A549 treated with ZK216348 at 1 μM for 4 hours (cell line): ENCODE measurements at places on chromosomes 3 and 15. TPM values are rescaled to one million over a fixed set of nuclear protein-coding genes. Genes with fewer than 3 reads are reported as not detected.

Gene PXYLP1
- 9.7 to 16.1 TPM (median 13.1 TPM) in 5 replicates for total RNA-seq

Gene NCK1
- total RNA-seq, result 23.2 to 38.9 TPM (median 27.9 TPM) in 5 replicates

Gene SKOR1
- 0.05 to 0.08 TPM (median 0.06 TPM) in 4 of 5 replicates, not detected in the other for total RNA-seq

Gene MME
- not detected in 5 replicates for total RNA-seq

Gene CCRL2
- total RNA-seq, result 0.14 to 0.42 TPM (median 0.16 TPM) in 3 of 5 replicates, not detected in the others

Gene MGA
- 5.9 to 8.2 TPM (median 7.4 TPM) in 5 replicates for total RNA-seq

Gene HOMER2
- 15.2 to 19.3 TPM (median 15.5 TPM) in 5 replicates for total RNA-seq

Gene CCDC191
- total RNA-seq, result 1.4 to 3.7 TPM (median 1.9 TPM) in 5 replicates

Gene LRRC34
- not detected in 5 replicates for total RNA-seq

Gene RHCG
- 28.1 to 53.8 TPM (median 41.2 TPM) in 5 replicates for total RNA-seq

Gene HESX1
- 0.32 TPM in 1 of 5 replicates, not detected in the others for total RNA-seq

Gene ANKRD63
- 0.21 to 0.67 TPM (median 0.35 TPM) in 4 of 5 replicates, not detected in the other for total RNA-seq

Gene ZKSCAN7
- not detected in 5 replicates for total RNA-seq

Gene TMEM212
- total RNA-seq, result not detected in 5 replicates

Gene GHSR
- not detected in 5 replicates for total RNA-seq

Gene FBXW12
- not detected in 5 replicates for total RNA-seq

Gene VEPH1
- total RNA-seq, result 0.27 to 0.44 TPM in 2 of 5 replicates, not detected in the others

Gene GABRR3
- not detected in 5 replicates for total RNA-seq

Gene HERC2
- total RNA-seq, result 32.2 to 51.0 TPM (median 49.2 TPM) in 5 replicates

Gene SLC24A1
- total RNA-seq, result 2.4 to 5.2 TPM (median 4.0 TPM) in 5 replicates
